Hematopoietic multipotent progenitor cell treated with erythropoietin and hydrocortisone succinate and interleukin-3 and kit ligand, for 8 days (in vitro differentiated cells): ENCODE measurements at places on chromosomes 11 and 22.
A peak's percentile ranks its signal among the peaks of the same experiment; 100 is the strongest.

GRCh38 chr11:86523738-86524619, 148.4 kb downstream of the ME3 start:
- DNase-seq, result no peak

- DNase-seq, result peak; percentile 71
Observed at GRCh38 chr22:20569059-20570058, 61.9 kb downstream of the MED15 start.

GRCh38 chr11:76566811-76567210, 103.7 kb downstream of the LRRC32 start:
- DNase-seq, result no peak

DNA sequence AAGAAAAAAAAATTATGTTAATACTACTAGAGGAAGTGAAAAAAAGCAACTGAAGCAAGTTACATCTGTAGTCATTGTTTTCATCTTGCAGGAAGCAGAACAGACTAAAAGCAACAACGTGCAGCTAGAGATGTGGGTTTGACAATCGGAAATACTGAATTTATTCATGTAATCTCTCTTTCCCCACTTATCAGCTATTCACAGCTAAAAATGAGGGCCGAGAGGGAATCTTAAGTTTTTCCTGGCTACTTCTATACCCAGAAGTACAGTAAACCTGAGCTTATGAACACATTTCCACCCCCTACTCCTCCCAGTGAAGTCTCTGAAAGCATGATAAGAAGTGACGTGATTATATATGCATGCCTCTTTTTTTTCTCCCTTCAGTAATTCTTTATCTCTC, 116.5 kb downstream of the SPON1 start:
- DNase-seq, result peak; percentile 14

GRCh38 chr11:85889676-85890579, 34.7 kb downstream of the CCDC83 start:
- no peak for DNase-seq

DNA sequence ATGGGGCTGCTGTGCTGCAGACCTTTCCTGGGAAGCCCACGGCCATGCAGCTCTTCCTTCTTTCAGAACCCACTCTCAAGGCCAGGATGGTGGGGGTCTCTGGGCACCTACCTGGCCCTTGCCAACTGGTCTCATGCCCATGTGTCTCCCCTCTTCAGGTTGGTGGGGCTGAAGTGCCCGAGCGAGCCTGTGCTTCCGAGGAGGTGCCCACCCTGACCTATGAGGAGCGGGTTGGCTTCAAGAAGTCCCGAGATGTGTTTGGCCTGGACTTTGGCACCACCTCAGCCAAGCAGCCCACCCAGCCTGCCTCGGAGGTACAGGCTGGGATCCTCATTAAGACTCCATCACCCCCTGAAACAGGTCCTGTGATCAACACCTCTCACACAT, 9.9 kb downstream of the THAP7 start:
- no peak for DNase-seq

GRCh38 chr11:114820621-114821020, 142.3 kb downstream of the NXPE2 start:
- no peak for DNase-seq

DNA sequence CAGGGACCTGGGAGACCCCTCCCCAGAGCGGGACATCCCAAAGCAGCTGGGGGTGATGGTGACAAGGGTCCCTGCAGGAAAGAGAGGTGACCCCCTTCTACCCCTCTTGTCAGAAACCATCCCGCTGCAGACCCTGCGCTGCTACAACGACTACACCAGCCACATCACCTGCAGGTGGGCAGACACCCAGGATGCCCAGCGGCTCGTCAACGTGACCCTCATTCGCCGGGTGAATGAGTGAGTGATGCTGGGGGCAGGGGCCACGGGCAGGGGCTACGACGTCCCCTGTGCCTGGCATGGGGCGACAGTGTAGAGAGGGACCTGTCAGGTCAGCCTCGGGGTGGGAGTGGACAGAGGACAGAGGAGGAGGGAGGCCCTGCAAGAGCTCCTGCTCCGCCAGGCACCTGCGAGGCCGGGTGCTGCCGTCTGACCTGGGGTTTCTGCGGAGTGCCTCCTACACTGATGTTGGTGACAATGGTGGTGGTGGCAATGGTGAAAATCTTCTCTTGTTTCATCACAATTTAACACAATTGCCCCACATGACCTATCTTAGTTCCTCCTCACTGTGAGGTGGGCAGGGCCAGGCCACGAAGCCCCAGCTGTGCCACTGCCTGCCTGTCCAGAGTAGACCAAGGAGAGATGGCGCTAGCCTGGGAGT, 9.8 kb downstream of the CSF2RB start:
- no peak for DNase-seq

DNA sequence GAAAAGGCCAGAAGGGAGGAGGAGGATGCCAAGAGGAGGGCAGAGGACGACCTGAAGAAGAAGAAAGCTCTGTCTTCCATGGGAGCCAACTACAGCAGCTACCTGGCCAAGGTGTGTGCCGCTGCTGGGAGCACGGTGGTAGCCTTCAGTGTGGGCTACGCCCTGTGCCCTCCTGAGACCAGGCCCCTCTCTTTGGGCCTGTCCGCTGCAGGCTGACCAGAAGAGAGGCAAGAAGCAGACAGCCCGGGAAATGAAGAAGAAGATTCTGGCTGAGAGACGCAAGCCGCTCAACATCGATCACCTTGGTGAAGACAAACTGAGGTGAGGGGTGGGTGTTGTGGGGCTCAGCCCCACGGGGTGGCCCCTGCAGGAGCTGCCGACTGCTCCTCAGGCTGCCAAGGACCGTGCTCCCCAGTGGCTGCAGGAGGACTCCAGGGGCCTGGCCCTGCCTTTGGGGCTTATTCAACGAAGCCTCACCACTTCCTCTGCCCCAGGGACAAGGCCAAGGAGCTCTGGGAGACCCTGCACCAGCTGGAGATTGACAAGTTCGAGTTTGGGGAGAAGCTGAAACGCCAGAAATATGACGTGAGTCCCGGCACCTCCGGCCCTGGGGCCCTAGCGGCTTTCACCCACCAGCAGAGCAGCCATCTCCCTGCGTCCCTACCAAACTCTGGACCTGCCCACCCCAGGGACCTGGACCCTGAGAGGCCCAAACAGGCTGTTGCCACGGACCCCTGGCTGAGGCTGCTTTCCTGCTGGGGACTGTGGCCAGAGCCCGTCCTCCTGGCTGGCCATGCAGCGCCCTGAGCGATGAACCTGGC, 12.6 kb upstream of the MRPL23 start:
- DNase-seq, result no peak

- DNase-seq, result no peak
Observed at GRCh38 chr11:2273311-2273710, 2.9 kb upstream of the ASCL2 start.

DNA sequence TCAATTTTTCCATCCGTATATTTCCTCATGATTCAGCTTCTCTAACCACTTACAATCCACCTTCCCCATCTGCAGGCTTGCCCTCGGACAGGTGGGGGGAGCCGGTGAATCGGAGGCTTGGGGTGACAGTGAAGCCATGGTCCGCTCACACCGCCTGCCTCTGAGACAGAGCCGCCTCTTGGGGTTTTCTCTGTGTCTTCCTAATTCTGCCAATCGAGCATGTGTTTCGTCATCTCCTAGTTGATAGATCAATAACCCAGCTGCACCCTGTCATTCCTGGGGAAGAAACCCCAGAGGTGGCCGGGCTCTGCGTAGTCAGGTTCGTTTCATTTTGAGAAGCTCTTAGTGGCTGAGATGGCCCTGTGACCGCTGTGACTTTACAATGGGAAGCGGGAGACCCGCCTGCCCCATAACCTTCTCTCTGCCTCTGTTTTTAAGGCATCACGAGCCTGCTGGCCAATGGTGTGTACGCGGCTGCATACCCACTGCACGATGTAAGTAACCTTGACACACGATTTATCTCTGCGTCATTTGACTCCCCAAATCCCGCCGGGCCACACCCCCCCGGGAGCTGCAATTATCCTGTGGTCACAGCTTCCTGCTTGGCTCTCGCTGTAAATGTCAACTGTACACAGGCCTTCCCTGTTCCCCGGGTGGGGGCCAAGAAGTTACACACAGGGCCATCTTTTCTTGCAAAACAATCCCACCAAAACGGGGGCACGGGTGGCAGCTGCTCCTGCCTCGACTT, 33.3 kb downstream of the ANO1 start:
- no peak for DNase-seq

DNA sequence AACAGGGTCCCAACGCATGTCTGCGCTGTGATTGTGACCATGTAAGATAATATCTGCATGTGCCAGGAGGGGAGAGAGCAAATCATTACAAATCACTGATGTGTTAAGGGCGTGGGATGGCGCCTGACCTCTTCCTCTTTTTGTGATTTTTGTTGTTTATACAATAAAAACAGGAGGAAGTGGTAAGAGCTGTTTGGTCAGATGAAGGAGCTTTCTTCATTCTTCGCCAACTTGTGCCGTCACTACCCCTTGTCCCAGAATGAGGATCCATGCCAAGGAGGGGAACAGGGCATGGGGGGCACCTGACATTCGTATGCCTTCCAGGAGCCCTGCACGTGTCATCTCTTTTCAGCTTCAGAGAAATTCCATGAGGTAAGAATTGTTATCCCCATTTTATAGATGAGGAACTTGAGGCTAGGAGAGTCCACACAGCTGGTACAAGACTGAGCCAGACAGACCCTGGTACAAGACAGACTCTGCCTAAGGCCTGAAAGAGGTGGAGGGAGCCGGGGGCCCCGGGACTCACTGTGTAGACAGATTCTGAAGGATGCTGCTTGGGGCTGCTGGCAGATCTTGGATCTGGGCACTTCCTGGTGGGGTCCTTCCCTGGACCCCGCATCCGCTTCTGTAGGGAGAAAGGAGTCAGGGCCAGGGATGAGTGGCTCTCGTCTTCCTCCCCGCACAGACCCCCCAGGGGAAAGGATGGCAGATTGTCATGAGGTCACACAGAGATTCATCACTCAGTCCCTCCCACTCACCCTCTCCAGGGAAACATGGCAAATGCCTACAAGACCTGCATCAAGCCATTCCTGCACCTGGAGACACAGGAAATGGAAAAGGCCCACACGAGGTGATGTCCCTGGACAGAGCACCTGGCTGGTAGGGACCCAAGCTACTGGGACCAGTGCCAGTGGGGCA, 34.6 kb downstream of the NFAM1 start:
- DNase-seq, result peak; percentile 20

- DNase-seq, result no peak
Observed at GRCh38 chr11:36273110-36273509, 16.1 kb downstream of the COMMD9 start.

DNA sequence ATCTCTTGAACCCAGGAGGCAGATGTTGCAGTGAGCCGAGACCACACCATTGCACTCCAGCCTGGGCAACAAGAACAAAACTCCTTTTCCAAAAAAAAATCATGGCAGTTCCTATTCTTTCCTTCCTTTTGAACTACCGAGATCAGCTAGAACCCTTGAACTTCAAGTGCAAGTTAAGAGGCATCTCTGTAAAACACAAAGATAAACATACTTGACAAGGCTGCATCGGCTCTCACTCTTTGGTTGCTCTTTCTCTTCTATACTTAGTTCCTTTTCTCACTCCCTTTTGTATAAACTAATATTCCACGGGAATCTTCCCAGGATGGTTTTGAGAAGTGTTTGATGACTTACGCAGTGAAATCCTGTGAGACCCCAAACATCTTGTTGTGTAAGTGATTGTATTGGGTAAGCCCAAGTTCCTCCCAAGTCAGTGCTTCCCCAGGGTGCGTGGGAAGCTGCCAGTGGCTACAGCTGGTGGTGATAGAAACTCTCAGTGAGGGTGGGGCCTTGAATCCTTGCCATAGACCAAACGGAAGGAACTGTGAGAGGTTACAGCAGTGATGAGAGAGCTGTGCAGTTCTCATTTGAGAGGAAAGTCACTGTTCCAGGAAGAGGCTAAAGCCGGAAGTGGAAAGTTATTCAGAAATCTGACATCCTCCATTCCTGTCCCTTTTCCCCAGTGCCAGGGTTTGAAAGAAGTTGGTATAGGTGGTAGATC, 24.1 kb upstream of the CDC42EP2 start:
- peak; percentile 80 for DNase-seq

DNA sequence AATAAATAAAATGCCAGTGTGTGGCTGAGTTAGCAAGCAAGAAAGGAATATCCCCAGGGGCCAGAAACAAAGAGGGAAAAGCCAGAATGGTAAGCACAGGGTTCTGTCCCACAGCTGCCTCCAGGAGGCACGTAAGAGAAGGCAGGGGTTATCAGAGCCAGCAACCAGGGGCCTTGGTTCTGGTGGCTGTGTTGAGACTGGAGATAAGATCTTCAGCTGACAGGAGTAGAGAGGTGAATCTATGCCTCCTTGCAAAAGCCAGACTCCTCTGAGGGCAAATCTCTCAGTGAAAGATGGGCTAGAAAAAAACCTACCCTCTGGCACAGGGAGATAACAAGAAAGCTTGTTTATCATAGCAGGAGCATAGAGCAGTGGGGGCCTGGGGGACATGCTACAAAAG, 29.8 kb upstream of the NFAM1 start:
- DNase-seq, result peak; percentile 89

- DNase-seq, result no peak
Observed at GRCh38 chr11:129155745-129156144, 36.4 kb downstream of the ARHGAP32 start.

DNA sequence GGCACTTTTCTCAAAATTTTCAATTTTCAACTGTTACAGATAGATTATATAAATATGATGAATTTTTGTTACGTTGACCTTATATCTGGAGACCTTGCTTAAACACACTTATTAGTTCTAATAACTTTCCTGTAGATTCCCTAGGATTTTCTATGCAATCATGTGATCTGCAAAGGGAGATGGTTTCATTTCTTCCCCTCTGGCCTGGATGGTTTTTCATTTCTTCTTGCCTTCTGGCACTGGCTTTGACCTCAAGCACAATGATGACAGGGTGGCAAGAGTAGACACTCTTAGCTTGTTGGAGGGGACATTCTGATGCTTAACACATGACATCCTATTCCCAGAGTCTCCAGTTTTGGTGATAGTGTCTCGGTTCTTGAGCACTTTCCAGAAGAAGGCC, 75.9 kb downstream of the DGCR2 start:
- no peak for DNase-seq

DNA sequence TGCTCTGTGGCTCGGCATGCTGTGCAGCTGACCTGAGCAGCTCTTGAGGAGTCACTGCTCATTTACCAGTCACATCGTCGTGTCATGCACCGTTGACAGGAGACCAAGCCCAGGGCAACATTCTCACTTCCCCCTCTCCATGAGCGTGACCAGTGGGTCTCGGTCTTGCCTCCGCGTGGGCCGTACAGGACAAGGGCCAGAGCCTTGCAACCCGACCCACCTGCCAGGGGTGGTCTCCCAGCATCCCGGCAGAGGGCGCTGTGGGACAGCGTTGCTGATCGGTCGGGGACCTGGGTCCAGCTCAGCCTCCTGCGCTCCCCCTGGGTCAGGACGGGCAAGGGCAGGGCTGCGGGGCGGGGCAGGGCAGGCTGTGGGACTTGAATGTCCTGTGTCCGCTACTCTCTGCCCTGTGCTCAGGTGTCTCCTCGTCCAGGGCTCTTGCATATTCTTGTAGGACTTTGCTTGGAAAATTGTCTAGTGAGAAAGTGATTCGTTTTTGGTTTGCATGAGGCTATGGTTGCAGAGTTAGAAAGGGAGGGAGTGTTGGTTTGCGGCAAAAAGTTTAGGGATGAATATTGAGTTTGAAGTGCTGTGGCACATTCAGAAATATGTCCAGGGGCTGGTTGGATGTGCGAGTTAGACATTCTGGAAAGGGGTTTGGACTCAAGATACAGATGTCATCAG, 16.2 kb downstream of the EIF4G2 start:
- peak; percentile 82 for DNase-seq

GRCh38 chr11:128593281-128593680, 5.9 kb upstream of the ETS1 start:
- no peak for DNase-seq
